ENCODE measurements at places on chromosomes 4 and X. TPM values are rescaled to one million over a fixed set of nuclear protein-coding genes. Genes with fewer than 3 reads are reported as not detected.

GRCh38 chrX:132651421-132652086, 162.7 kb upstream of the MBNL3 start:
- no peak overlapping the region for H3K4me3 ChIP-seq
- H3K4me1 ChIP-seq, result no peaks in the 10 kb centered on the region
- no peak for DNase-seq
- H3K36me3 ChIP-seq, result no peaks in the 10 kb centered on the region
- no peaks in the 10 kb centered on the region for H3K27me3 ChIP-seq

CFAP299 gene
- not detected for total RNA-seq

DNA sequence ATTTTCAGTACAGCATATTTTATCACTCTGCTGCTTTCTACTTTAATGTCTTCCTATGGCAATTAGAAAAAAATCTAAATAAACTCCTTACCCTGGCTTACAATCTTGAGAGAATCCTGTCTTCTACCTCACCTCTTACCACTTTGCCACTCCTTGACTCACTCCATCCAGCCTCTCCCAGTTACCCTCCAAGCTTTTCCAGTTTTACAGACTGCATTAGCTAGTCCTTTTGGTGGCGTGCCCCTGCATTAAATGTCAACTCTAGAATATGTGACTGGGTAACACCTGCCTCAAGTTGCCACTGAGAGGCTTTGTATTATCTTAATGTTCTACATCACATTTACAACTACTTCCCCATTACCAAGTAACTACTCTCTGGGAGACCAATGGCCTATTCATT, 7.5 kb upstream of the CDKL2 start:
- no peaks in the 10 kb centered on the region for H3K4me1 ChIP-seq
- no peak overlapping the region for H3K4me3 ChIP-seq
- no peak for DNase-seq
- H3K27ac ChIP-seq, result no peak overlapping the region
- H3K36me3 ChIP-seq, result no peaks in the 10 kb centered on the region
- no peaks in the 10 kb centered on the region for H3K27me3 ChIP-seq

DNA sequence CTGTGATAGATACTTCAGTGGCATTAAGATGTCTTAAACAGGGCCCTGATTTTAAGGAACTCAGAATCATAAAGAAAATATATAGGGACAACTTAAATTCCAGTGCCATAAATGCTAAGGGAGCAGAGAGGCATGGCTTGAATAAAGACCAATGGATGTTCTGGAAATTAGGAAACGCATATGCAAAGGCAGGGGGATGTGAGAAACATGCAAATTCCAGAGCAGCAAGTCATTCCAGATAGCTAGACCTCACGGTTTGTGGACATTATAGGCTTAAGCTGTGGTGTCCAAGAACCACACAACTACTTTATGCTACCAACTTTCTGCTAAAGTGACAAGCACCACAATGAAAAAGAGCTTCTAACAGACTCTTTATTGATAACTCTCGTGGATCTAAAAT, 132.6 kb upstream of the ANK2 start:
- no peaks in the 10 kb centered on the region for H3K4me1 ChIP-seq
- no peak overlapping the region for H3K27ac ChIP-seq
- no peak for DNase-seq
- no peaks in the 10 kb centered on the region for H3K27me3 ChIP-seq
- H3K4me3 ChIP-seq, result no peak overlapping the region

GRCh38 chrX:121802881-121803412, 755.5 kb downstream of the GLUD2 start:
- H3K27ac ChIP-seq, result no peak overlapping the region
- H3K27me3 ChIP-seq, result no peaks in the 10 kb centered on the region
- H3K4me3 ChIP-seq, result no peak overlapping the region
- no peak for DNase-seq

GRCh38 chr4:121199742-121200561, 35.8 kb upstream of the TNIP3 start:
- H3K27me3 ChIP-seq, result no peaks in the 10 kb centered on the region
- H3K4me3 ChIP-seq, result no peak overlapping the region
- H3K36me3 ChIP-seq, result no peaks in the 10 kb centered on the region
- no peak overlapping the region for H3K27ac ChIP-seq
- DNase-seq, result no peak

DNA sequence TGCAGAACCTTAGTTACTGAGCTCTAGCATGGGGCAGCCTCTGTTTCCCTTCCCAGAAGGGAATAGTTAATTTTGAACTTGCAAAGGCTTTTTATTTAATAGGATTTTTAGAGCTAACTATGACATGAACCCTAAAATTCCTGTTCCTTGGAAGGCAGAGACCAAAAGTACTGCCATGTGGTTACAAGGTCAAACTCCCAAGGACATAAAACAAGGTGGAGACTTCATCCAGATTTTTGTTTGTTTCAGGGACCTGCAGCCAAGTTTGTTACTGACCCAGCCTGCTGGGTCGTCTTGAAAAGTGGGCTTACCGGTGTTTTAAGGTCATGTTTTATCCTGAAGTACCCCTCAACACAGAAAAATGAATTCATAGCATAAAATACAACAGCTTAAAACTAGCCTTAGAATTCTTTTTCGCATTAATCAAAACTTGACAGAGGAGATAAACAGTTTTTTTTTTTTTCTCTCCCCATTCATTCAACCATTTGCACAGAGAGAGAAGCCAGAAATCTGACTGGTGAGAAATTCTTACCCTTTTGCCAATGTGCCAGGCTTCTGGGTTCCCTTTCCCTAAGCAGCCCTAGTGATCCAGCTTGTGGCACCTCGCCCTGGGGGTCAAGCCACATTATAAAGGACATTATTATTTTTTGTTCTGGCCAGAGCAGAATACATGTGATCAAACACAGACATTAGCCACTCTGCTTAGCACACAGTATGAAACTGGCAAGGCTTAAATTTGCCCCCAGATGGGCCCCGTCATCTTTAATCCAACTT, 21.5 kb upstream of the GRPEL1 start:
- DNase-seq, result no peak
- H3K4me1 ChIP-seq, result no peaks in the 10 kb centered on the region
- H3K36me3 ChIP-seq, result no peaks in the 10 kb centered on the region
- no peak overlapping the region for H3K4me3 ChIP-seq
- H3K27me3 ChIP-seq, result peaks cover 4% of the 10 kb centered on the region

ADGRA3 gene
- total RNA-seq, result 26.9 TPM

- H3K27me3 ChIP-seq, result peaks cover 42% of the 10 kb centered on the region
- no peak overlapping the region for H3K4me3 ChIP-seq
- H3K36me3 ChIP-seq, result no peaks in the 10 kb centered on the region
- H3K4me1 ChIP-seq, result no peaks in the 10 kb centered on the region
Observed at GRCh38 chr4:183553601-183554345, 48.9 kb downstream of the ING2 start.

- DNase-seq, result no peak
- H3K36me3 ChIP-seq, result no peaks in the 10 kb centered on the region
- H3K4me1 ChIP-seq, result no peaks in the 10 kb centered on the region
- H3K4me3 ChIP-seq, result no peak overlapping the region
- no peak overlapping the region for H3K27ac ChIP-seq
Observed at GRCh38 chrX:1520350-1520749, 16.6 kb downstream of the P2RY8 start.

GRCh38 chrX:120109378-120109777, 6.3 kb downstream of the RHOXF1 start:
- H3K4me3 ChIP-seq, result no peak overlapping the region
- DNase-seq, result no peak
- no peaks in the 10 kb centered on the region for H3K4me1 ChIP-seq
- H3K27me3 ChIP-seq, result no peaks in the 10 kb centered on the region

GRCh38 chr4:126766241-126766640, 866.5 kb upstream of the INTU start:
- DNase-seq, result peak; percentile 31
- no peaks in the 10 kb centered on the region for H3K36me3 ChIP-seq
- H3K4me1 ChIP-seq, result peaks cover 9% of the 10 kb centered on the region
- no peak overlapping the region for H3K4me3 ChIP-seq
- H3K27me3 ChIP-seq, result no peaks in the 10 kb centered on the region

- no peak overlapping the region for H3K27ac ChIP-seq
- DNase-seq, result no peak
- peaks cover 3% of the 10 kb centered on the region for H3K4me1 ChIP-seq
- H3K4me3 ChIP-seq, result no peak overlapping the region
- no peaks in the 10 kb centered on the region for H3K27me3 ChIP-seq
- H3K36me3 ChIP-seq, result no peaks in the 10 kb centered on the region
Observed at GRCh38 chrX:19792412-19792811, 95.0 kb downstream of the SH3KBP1 start.

DNA sequence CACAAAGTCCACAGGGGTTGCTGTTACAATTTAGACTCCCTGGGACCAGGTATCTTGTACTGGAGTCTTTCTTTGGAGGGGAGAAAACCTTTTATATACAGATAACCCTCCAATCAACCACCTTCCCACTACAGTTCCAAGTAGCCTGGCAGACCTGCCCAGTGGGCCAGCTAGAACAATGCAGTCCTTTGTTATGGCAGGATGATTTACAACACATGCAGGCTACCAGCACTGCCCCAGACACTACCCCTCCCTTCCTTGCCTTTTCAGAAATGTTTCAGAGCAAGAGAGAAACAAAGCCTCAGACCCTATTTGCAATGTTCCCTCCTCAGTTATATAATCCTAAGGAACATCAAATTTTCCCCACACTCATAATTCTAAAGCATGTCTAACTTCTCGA, 11.1 kb downstream of the RASL11B start:
- no peak overlapping the region for H3K4me3 ChIP-seq
- H3K4me1 ChIP-seq, result peaks cover 57% of the 10 kb centered on the region
- no peaks in the 10 kb centered on the region for H3K36me3 ChIP-seq
- DNase-seq, result no peak

SPANXD gene
- not detected for total RNA-seq

DNA sequence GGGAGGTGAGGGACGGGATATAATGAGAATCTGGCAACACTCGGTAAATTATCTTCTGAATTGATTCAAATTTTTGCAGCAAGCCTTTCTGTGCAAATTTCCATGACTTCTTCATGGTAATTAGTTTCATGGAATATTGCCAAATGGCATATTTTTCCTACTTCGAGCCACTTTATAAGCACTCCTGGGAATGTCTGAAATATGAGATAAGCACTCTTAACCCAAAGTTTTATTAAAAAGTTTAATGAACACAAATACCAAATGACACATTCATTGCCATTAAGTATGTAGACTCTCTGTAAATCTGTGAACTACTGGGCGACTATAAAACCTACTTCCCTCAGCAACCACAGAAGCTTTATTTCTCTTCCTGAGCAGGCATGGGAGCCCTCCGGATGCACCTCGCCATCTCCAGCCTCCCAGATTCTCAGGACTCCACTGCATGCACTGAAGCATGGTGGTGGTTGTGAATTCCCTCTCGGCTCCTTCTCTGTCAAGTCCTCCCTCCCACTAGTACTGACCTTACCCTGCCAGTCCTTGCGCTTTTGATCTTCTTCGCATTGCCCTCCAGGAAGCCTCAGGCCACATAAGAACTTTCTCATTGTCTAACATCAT, 154.4 kb upstream of the RPL34 start:
- H3K4me1 ChIP-seq, result no peaks in the 10 kb centered on the region
- H3K36me3 ChIP-seq, result no peaks in the 10 kb centered on the region
- no peak overlapping the region for H3K4me3 ChIP-seq
- H3K27me3 ChIP-seq, result no peaks in the 10 kb centered on the region

All from left ventricle myocardium inferior (tissue), 1 donor.